Stimulated activated CD8-positive, alpha-beta memory T cell treated with anti-CD3 and anti-CD28 coated beads, Interleukin-4, amount 100 ng/mL, for 1 hour (primary cell): ENCODE measurements at places on chromosomes 7 and 10.

DNA sequence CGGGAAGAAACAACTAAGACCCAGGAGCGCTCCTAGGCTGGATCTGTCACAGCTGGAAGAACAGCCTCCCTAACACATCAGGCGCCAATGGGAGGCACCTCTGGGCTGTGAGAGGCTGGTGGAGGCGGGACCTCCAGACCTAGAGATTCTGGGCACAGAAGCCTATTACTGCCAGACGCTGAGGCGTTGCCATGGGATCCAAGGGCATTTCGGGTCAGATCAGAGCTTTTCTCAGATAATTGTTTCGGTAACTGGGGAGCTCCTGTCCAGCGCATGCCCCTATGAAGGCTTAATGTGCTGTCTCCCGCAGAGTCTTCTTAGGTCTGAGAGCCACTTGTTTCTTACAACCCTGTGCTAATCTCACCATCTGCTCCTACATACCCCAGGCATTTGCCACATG is 339.2 kb downstream of the ZNF716 start:
- DNase-seq, result no peak

DNA sequence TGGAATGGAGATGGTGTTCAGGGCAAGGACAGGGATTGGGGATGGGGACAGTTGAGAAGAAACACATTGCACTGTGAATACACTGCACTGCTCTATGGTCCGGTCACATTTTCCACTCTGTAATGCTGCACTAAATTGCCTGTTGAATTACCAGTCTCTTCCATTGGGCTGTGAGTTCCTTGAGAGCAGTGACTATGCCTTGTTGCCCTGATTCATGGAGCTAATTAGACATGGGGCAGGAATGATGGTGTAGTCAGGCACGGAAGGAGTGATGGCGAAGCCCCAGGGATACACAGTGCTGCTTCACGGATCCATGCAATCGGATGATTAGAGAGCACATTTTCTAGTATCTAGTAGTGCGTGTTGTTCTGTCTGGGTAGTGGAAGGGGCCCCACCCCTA is 25.4 kb upstream of the GPAM start:
- DNase-seq, result no peak

DNA sequence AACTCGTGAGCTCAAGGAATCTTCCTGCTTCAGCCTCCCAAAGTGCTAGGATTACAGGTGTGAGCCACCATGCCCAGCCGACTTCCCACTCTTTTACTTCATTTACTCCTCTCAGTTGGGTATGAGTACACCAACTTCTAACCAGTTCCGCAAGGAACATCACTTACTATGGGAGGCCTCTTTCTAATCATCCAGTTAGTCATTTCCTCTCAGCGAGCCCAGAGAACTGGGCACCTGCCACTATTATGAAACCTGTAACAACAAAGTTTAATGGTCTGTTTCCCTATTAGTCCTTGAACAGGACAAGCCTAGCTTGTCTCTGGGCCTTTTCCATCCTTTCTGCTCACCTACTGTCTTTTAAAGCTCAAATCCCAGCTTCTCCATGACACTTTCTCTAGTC is 88.8 kb downstream of the DNMBP start:
- no peak for DNase-seq

- DNase-seq, result no peak
Observed at GRCh38 chr10:91598211-91598977, 34.5 kb downstream of the PPP1R3C start.

- no peak for DNase-seq
Observed at GRCh38 chr7:80060218-80060806, 74.3 kb upstream of the GNAI1 start.

GRCh38 chr10:49174926-49175500 is 13.2 kb downstream of the TMEM273 start:
- DNase-seq, result no peak

GRCh38 chr7:111138193-111138569 is 47.3 kb downstream of the LRRN3 start:
- no peak for DNase-seq

- DNase-seq, result no peak
Observed at GRCh38 chr7:50960621-50961310, 178.1 kb upstream of the GRB10 start.

DNA sequence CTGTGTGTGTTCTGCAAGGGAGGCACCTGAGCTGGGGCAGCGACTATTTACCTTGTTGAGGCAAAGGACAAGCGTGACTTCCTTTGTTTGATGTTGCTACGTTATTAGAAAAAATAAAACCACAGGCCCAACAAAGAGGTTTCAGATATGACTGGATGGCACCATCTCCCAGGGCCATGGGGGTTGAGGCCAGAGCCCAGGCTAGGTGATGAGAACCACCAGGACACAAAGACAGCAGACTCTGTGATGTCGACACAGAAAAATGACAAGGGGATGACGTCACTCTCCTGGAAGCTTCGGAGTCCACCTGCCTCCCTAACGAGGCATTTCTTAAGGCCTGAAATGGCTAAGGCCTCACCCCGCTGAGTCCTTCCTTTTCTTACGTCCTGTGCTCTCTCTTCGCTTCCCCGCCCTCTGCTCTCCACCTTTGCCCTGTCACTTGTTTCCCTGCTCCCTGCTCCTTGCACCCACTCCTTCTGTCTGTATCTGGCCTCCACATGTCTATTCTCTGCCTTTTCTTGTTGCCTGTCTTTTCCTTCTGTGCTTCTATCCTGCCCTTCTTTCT is 83.0 kb upstream of the ADRB1 start:
- no peak for DNase-seq

DNA sequence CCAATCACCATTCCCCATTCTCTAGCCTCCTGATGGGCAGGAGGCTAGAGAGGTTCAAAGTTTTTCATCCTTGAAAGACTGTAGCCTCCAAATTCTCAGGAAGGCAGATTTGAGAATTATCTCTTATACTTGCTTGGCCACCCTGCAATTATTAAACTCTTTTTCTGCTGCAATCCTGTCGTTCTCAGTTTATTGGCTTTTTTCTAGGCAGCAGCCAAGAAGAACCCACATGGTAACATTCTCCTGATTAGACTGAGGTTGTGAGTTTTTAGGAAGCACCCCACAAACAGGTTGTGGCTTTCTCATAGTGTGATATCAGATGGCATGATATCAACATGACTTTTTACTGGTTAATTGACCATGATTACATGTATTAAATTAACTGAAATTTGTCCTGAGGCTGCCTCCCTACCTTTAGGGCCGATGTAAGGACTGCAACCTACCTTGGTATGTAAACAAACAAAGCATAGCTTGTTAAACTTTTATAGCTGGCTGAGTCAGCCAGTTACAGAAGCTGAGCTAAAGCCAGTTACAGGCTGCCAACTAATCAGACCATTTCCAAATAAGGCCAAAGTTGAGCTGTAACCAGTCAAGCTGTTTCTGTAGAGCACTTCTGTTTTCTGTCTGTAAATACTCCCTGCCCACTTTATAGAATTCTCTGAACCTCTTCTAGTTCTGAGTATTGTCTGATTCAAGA is 3.2 kb upstream of the ZNF248 start:
- DNase-seq, result no peak

DNA sequence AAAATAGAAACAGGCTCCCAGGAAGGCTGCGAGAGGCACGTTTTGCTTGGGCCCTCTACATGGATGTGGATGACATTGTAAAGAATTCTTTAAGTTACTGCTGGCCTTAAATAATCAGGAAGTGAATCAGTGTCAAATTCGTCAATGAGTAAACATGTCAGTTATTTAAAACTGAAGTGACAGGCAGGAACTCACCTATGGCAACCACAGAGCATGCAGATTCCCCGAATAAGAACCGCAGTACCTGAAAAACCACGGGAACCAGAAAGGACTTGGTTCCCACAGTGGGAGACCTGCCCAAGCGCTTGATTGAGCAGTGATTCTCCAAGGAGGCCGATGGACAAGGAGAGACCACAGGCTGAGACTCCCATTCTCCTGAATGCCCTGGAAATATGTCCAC is 351.2 kb upstream of the AKR1E2 start:
- DNase-seq, result no peak

DNA sequence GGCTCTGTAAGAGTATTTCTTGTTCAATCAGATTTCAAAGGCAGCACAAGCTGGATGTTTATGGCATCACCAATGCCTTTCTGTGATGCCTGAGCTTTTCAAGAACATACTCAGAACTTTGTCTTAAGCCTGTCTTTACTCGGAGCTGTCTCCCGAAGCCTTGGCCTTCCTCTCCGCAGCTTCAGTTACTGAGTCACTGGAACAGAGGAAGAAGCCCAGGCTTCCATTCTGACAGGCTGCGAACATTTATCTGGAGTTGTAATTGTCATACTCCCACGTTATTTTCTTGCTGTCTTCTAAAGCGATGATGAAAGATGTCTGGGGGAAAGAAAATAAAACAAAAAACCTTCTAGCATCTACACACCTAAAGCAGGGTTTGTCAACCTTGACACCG is 43.9 kb downstream of the GRK5 start:
- no peak for DNase-seq

DNA sequence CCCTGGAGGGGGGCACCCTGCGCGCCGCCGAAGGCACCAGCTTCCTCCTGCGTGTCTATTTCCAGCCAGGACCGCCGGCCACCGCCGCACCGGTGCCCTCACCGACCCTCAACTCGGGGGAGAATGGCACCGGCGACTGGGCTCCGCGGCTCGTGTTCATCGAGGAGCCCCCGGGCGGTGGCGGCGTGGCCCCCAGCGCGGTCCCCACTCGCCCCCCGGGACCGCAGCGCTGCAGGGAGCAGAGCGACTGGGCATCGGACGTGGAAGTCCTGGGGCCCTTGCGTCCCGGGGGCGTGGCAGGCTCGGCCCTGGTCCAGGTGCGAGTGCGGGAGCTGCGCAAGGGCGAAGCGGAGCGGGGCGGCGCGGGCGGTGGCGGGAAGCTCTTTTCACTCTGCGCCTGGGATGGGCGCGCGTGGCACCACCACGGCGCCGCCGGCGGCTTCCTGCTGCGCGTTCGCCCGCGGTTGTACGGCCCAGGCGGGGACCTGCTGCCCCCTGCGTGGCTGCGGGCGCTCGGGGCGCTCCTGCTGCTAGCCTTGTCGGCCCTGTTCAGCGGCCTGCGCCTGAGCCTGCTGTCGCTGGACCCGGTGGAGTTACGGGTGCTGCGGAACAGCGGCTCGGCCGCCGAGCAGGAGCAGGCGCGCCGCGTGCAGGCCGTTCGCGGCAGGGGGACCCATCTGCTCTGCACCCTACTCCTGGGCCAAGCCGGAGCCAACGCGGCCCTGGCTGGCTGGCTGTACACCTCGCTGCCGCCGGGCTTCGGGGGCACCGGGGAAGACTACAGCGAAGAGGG is 594 bp downstream of the CNNM1 start:
- no peak for DNase-seq

DNA sequence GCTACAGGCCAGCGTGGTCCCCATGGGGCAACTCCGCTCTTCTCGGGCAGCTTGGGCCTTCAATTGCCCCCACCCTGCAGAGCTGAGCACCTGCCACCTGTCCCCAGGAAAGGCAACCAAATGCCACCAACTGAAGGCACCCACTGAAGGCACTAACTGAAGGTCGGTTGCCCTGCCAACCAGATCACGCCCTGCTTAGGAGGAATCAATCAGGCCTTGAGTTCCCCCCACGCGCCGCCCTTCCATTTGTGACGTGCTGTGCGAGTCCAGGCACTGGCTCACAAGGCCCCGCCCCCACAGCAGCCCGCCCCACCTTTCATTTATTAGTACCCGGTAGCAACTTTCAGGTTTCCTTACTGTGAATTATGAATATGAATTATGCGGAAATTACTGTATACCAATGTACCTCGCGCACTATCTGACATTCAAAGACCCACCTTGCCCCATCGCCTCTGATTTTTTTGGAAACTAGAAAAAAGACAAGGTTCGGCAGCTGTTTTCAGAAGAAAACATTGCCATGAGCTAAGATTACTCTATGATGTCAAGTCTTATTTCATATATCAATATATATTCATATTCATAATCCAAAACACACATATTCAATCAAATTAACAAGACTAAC is 83.6 kb upstream of the ABI1 start:
- no peak for DNase-seq

- no peak for DNase-seq
Observed at GRCh38 chr7:117250801-117251200, 72.1 kb downstream of the WNT2 start.

- no peak for DNase-seq
Observed at GRCh38 chr10:114258274-114258840, 19.3 kb downstream of the VWA2 start.

DNA sequence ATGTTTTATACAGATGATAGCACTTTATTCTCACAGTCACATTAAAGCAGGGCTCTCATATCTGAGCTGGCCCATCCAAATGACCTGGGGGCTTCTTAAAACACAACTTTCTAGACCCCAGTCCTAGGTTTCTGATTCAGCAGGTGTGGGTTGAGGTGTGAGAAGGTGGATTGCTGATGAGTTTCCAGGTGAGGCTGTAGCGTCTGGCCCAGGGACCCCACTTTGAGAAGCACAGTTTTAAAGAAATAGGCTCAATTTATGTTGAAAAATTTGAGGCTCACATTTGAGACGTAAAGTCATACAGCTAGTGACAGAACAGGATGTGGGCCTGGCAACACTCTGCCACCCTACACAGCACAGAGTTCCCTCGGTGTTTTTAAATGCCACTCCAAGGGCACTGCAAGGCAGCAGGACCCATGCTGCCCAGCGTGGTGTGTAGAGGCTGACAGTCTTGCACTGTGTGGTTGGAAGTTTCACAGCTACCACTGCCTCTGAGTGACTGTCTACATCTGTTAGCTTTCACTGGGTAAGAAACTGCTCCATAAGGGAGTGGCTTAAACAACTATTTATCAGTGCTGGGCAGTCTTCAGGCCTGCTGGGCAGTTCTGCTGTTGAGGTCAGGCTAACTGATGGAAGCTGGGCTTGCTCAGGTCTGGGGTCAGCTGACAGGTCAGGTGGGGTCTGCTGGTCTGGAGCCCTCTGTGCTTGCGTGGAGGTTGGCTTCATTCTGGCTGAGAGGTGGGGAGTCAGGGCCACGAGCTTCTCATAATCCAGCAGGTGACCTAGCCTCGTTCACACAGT is 319.7 kb downstream of the CXCL12 start:
- no peak for DNase-seq

DNA sequence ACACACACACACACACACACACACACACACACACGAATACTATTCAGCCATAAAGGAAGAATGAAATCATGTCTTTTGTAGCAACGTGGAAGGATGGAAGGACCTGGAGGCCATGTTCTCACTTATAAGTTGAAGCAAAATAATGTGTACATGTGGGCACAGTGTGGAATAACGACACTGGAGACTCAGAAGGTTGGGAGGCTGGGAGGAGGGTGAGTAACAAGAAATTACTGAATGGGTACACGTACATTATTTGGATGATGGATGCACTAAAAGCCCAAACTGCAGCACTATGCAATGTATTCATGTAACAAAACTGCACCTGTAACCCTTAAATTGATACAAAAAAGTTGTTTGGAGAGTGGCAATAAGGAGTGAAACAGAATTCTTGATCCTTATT is 32.1 kb downstream of the KMT2C start:
- no peak for DNase-seq

GRCh38 chr10:13536674-13537366 is 8.0 kb upstream of the BEND7 start:
- no peak for DNase-seq

DNA sequence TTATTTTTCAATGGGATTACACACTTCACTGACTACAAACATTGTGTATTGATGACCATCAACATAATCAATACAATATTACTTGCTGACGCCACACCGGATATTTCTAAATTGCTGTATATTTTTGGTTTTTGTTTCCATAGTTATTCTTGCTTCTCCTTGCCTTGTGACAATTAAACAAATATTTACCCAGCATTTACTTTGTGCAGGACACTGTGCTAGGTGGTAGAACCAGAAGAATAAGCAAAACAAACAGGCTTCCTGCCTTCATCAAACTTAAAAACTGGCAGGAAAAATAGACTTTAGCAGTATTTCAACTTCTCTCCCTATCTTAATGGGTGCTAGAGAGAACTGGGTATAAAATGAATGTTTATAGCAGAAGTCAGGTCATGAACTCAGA is 50.6 kb downstream of the ZNF277 start:
- DNase-seq, result no peak
